ENCODE measurements at places on chromosomes 11 and 22. TPM values are rescaled to one million over a fixed set of nuclear protein-coding genes. Genes with fewer than 3 reads are reported as not detected.

DNA sequence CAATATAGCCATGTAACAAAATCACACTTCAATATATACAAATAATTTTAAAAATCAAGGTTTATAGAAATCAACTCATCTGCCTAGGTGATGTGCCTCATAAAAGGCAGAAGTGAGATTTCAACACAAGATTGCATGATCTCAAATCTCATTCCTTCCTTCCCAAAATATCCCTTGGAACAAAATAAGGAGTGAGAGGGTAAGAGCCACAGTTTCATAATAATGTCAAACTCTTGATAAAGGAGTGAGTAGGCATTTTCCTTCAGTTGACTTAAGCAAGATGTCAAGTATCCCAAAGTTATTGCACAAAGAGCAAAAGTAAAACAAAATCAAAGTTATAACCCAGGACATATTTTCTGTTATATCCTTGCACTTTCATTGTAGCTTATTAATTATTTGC, 81.3 kb downstream of the C22orf31 start:
- DNase-seq: no peak

- no peak for DNase-seq
Observed at GRCh38 chr11:70116386-70117065, 38.4 kb downstream of the ANO1 start.

- no peak for DNase-seq
Observed at GRCh38 chr22:35681454-35682052, 33.3 kb downstream of the APOL6 start.

DNA sequence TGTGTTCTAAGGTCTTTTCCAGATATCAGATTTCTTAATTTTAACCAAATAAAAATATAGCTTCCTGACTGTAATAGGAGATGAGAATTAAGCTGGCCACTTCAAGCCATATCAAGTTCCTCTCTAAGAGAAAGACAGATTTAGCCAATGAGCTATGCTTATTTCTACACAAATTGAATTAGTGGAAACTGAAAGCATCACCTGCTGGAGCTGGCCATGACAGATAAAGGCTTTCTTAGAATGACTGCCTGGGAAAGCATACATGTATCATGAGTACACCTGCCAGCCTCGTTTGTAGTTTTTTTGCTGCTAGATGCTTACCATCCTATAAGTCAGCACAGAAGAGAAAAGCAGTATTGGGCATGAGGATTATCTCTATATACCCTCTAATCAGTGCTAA, 53.5 kb upstream of the DBX1 start:
- DNase-seq: no peak

GRCh38 chr11:46197421-46197820, 76.2 kb upstream of the PHF21A start:
- no peak for DNase-seq

DNA sequence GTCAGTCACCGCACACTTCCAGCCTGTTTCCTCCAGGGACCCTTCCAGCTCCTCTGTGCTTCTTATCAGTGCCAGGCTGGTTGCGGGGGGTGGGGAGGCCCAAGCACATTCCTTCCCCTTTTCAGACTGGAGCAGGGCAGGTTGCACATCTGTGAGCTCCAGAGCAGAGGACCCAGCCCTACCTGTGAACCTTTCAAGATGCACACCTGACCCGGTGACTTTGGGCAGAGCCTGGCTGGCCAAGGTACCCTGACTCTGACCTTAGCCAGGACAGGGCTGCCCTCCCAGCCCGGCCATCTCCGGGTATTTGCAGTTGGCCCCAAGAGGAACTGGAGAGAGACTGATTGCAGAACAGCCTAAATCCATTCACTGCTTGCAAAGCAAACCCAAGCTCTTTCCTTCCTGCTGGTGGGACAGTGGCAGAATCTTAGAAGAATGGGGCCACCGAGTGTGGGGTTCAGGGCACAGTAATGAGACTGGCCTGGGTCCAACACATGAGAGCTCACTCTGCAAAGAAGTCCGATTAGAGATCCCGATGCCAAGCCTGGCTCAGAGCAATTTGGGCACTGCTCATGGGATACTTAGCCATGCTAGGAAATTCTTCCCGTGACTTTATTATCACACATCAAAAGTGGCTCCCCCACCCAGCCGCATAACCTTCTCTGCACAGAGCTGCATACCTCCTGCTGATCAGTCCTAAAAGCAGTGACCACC, 64.7 kb upstream of the CCND1 start:
- DNase-seq: no peak

DNA sequence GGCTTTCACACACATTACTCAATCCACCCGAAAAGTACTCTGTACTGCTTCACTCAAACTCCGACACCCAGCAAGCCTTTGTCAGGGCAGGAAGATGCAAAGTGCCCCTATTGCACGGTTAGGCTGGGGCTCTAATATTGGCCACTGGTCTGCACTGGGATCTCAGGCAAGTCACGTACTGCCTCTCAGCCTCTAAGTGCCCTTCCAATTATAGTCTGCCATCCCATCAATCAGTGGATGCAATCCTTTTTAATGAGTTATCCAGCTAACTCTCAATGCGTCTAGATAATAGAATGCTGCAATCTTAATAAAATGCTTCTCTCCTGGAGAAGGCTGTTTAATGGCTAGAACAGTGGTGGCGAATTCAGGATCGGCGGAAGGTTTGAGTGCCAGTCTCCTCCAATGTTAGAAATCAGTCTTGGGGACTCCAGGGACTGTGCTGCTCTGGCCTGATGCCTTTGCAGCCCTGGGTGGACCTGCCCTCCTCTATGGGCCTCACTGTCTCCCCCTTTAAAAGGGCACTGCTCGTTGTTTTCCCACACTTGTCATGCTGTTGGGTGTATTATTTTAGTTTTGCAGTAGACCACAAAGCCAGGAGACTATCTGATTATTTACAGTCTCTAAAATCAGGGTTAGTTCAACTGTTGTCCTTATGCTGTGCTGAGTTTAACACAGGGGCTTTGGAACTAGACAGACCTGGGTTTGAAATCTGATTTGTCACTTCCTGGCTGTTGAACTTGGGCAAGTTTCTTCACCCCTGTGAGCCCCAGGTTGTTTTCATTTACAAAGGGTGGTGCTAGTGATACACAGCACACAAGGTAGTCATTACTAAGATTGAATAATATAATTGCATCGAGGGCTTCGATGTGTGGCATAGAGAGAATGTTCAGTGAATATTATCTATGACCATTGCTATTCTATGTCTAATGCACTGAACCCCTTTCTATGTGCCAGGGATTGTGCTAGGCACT, 36.7 kb downstream of the CLMP start:
- DNase-seq: no peak

MMP3 gene
- not detected for total RNA-seq

A4GALT gene
- 0.46 TPM for total RNA-seq

SAAL1 gene
- total RNA-seq: 18.4 TPM
